Ureter (tissue), 1 donor: ENCODE measurements at places on chromosomes 3 and 15. TPM values are rescaled to one million over a fixed set of nuclear protein-coding genes. Genes with fewer than 3 reads are reported as not detected.
A peak's percentile ranks its signal among the peaks of the same experiment; 100 is the strongest.

The SLC6A20 gene
- total RNA-seq: not detected

The SPESP1 gene
- total RNA-seq: 3.0 TPM

The GHSR gene
- total RNA-seq: not detected

The BSN gene
- total RNA-seq: 2.4 TPM

The GABRR3 gene
- total RNA-seq: 0.10 TPM

The GOLGA6A gene
- not detected for total RNA-seq

The GABRG3 gene
- 1.6 TPM for total RNA-seq

The CILP gene
- 5.4 TPM for total RNA-seq

The SLC51A gene
- not detected for total RNA-seq

GRCh38 chr15:83595191-83595590 is 58.7 kb upstream of the ADAMTSL3 start:
- DNase-seq: no peak

DNA sequence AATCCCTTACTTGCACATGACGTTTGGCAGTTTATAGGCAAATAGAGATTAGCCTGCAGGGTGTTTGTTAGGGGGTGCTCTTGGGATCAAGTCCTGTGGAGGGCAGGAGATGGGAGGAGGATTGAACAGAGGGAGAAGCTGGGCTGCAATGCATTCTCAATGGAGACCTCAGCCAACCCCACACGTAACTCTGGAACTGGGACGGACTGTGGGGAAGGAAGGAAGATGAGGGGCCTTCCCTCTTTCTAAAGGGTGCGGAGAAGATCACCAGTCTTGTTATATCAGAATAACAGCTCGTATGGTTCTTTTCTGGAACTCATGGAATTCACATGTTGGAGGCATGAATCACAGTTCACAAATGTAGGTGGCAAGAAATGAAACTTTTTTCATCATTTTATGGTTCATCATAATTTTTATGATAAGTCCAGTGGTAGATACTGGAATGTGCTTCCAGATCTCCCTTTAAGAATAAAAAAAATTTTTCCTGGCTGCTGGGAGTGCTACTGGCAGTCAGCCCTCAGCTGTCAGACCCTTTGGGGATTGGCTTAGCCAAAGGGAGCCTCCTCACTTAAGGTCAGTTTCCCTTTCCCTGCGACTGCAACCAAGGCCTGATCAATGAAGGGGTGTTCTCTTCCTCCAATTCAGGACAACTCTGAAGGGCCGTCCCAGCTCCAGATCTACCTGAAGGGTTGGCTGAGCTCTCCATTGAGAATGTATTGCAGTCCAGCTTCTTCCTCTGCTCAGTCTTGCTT is 20.5 kb upstream of the LYZL4 start:
- DNase-seq: no peak

DNA sequence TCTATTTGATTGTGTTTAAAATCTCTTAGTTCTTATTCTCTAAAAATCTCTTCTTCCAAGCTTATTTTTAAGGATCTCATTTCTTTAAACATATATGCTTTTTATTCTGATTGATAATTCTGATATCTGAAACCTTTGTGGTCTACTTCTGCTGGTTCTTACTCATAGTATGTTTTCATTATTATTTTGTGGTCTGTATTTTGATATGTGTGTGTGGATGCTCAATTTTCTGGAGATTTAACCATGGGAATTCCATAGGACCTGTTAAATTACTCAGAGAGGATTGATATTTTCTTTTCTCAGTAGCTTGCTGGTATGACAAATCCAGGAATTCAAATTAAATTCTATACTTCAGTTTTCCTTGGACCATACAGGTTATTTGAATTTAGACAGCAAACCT is 14.7 kb upstream of the HHLA2 start:
- no peak for DNase-seq

GRCh38 chr15:47283246-47283645 is 434.1 kb upstream of the SEMA6D start:
- DNase-seq: no peak

DNA sequence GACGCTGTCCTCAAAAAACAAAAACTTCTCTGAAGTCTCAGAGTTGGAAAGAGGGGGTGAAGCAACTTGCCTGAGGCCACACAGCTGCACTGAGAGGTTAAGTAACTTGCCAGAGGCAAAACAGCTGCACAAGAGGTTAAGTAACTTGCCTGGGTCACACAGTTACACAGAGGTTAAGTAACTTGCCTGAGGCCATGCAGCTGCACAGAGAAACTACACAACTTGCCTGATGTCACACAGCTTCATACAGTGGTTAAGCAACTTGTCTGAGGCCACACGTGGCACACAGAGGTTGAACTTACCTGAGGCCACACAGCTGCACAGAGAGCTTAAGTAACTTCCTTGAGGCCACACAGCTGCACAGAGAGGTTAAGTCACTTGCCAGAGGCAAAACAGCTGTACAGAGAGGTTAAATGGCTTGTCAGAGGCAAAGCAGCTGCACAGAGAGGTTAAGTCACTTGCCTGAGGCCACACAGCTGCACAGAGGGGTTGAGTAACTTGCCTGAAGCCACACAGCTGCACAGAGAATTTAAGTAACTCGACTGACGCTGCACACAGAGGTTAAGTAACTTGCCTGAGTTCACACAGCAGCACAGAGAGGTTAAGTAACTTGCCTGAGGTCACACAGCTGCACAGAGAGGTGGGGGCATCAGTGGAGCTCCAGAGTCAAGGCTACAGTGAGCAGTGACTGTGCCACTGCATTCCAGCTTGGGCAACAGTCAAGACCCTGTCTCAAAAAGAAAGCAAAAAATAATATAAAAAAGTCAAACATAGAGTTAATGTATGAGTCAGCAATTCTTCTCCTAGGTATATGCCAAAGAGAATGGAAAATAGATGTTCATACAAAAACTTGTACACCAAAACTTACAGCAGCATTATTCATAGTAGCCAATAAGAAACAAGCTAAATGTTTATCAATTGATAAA is 12.0 kb upstream of the ACAD9 start:
- DNase-seq: no peak

DNA sequence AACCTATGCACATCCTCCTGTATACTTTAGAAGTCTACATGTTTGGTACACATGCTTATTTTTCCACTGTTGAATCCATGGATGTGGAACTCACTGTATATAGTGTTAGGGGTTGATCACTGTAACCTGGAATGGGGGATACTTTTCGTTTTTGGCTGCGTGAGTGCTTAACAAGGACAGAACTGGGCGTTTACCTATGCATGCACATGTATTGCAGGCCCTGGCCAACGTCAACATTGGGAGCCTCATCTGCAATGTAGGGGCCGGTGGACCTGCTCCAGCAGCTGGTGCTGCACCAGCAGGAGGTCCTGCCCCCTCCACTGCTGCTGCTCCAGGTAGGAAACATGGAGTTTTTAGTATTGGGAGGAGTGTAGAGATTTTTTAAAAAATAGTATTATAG is 2.3 kb downstream of the RPLP1 start:
- no peak for DNase-seq

- DNase-seq: no peak
Measured at GRCh38 chr3:156543043-156543555, 11.8 kb downstream of the SSR3 start.

DNA sequence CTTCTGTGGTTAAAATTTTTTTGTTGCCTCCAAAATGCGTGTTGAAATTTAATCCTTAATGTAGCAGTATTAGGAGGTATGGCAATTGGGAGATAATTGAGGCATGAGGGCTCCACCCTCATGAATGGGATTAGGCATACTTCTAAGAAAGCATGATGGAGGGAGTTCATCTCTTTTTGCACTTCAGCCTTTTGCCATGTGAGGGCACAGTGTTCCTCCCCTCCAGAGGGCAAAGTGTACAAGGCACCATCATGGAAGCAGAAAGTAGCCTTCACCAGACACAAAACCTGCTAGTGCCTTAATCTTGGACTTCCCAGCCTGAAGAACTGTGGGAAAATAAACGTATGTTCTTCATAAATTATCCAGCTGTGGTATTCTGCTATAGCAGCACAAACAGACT is 429.5 kb downstream of the ZIC1 start:
- DNase-seq: no peak

DNA sequence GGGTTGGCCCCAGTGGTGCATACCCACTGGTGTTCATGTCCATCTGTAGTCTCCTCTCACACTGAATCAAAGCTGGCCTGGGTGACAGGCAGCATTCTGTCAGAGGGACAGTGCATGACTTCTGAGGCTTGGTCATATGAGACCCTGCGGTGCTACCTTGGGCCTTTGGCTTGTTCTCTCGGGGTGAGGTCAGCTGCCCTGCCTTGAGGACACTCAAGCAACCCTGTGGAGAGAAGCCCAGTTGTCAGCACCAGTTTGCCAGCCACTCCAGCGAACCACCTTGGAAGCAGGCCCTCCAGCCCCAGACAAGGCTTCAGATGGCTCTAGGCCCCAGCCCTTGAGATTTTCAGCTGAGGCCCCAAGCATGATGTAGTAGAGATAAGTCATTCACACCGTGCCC is 16.9 kb upstream of the RAB7A start:
- DNase-seq: no peak

DNA sequence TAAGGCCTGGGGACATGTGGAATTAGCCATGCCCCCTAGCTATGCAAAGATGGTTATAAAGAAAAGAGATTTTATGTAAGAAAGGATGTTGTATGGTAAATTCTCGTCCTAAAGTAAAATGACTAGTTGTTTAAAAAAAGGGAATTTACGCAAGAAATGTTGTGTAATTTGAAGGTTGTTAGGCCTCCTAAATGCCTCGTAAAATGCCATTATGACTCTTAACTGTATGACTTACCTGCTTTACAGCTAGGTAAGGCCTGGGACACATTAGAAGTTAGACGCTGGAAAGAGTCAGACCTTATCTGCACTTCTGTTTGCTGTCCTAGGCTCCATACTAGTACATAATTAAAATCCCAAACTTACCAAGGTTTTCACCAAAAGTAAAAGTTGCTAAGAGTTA is 17.5 kb upstream of the HHATL start:
- no peak for DNase-seq

- DNase-seq: no peak
Measured at GRCh38 chr3:117435506-117435905, 725.9 kb downstream of the TUSC7 start.

DNA sequence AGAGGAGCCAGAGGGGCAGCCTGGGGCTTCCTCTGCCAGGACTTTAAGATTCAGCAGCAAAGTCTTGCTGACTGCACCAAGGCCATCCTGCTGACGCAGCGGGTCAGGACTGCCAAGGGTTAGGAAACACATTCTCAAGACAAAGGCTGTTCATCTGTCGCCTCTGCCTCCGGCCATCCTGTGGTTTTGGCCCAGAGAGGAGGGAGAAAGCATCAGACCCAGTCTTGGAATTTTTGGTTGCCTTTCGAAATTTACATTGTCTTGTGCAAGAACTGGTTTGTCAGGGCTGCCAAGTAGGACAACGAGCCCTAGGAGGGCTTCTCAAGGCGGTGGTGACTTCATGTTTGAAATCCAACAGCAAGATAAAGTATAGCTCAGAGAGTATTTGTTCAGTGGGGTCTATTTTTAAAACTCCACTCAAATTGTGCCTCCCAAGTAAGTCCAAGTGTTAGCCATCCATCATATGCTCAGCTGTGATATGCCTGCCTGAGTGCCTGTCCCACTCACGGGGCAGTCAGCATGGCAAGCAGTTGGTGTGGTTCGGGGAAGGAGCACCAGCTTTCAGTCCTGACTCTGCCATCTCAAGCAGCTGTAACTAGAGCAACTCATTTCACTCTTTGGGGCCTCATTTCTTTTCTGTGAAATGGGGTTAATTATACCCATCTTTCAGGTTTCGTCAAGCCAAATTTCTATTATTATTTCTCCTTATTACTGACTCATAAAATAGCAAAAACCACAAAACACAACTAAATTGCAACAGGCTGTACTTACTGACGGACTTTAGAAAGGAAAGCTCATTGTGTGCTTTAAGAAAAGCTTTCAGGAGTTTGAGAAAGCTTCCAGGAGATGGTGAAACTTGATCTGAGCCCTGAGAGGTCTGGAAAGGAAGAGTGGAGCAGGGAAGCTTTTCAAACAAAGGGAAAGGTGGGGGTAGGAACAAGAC is 42.4 kb upstream of the RHO start:
- DNase-seq: peak; percentile 74

- DNase-seq: no peak
Measured at GRCh38 chr3:59235634-59236012, 185.8 kb upstream of the CFAP20DC start.

GRCh38 chr3:97972976-97973375 is 745 bp upstream of the RIOX2 start:
- no peak for DNase-seq

- DNase-seq: peak; percentile 53
Measured at GRCh38 chr3:18758047-18758704, 333.0 kb upstream of the SATB1 start.

DNA sequence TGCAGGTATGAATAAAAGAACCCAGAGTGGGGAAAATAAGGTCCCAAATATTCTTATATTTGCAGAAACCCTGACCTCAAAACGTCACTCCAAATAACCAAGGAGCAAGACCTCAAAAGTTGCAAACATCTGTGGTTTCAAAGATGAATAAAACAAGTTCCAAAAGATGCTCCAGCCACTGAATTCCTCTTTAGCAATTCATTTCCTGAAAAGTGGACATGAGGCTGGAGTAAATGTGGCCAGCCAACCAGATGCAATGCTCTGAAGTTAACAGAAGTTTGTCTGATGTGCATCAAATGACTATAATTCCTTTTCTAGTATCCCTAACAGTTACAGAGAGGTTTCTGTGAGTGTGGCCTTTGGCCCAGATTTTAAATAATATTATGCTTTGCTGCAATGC is 71.2 kb upstream of the WNT5A start:
- no peak for DNase-seq

DNA sequence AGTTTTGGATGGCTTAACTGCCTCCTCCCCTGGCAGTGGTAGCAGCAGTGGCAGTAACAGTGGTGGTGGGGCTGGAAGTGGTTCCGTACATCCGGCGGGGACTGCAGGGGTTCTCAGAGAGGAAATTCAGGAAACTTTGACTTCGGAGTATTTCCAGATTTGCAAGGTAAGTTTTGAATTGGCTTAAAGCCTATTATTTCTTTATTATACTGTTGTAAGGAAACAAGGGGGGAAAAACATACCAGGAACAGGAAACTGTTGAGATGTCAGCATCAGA is 1.5 kb downstream of the STXBP5L start:
- no peak for DNase-seq

- DNase-seq: no peak
Measured at GRCh38 chr3:60603860-60604259, 647.4 kb downstream of the FHIT start.

GRCh38 chr3:159174715-159175692 is 373.1 kb downstream of the MFSD1 start:
- DNase-seq: no peak

DNA sequence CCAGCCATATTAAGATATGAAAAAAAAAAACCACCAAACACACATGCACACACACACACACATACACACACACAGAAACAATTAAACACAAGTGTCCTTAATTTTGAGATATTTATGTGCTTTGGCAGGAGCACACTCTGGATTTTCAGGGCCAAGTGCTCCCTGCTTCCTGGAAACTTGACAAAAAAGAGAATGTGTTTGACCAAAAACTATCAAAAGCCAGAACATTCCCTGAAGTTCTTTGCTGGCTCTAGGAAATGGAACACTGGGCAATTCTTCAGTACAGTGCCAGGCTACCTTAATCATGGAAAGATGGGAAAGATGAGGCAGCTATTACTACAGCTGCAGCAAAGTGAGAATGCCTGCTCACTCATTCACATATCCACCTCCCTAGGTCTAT is 44.6 kb downstream of the P3H2 start:
- no peak for DNase-seq

- peak; percentile 93 for DNase-seq
Measured at GRCh38 chr15:67065531-67066005, at the start of gene SMAD3. SMAD3 (plus strand) TSS chr15:67065602; CDS start chr15:67066155, 553 bp downstream.

GRCh38 chr3:101531473-101532086 is 18.6 kb upstream of the SENP7 start:
- DNase-seq: no peak
